ENCODE measurements at places on chromosomes 11 and 22.
A peak's percentile ranks its signal among the peaks of the same experiment; 100 is the strongest.

GRCh38 chr11:87767615-87768014 is 407.6 kb downstream of the RAB38 start:
- H3K27me3 ChIP-seq = peaks cover 7% of the 10 kb centered on the region
- no peaks in the 10 kb centered on the region for H3K36me3 ChIP-seq
- no peak overlapping the region for H3K4me3 ChIP-seq
- H3K27ac ChIP-seq = no peak overlapping the region
- H3K4me1 ChIP-seq = no peaks in the 10 kb centered on the region
- no peak for DNase-seq

- no peaks in the 10 kb centered on the region for H3K4me1 ChIP-seq
- DNase-seq = no peak
- no peak overlapping the region for H3K27ac ChIP-seq
- no peaks in the 10 kb centered on the region for H3K27me3 ChIP-seq
- peaks cover 31% of the 10 kb centered on the region for H3K36me3 ChIP-seq
Observed at GRCh38 chr11:9169595-9170295, 78.3 kb upstream of the SCUBE2 start.

- H3K4me3 ChIP-seq = no peak overlapping the region
- peaks cover 49% of the 10 kb centered on the region for H3K27me3 ChIP-seq
- H3K36me3 ChIP-seq = no peaks in the 10 kb centered on the region
- H3K27ac ChIP-seq = no peak overlapping the region
- H3K4me1 ChIP-seq = no peaks in the 10 kb centered on the region
Observed at GRCh38 chr11:64534391-64534801, 56.6 kb upstream of the SLC22A12 start.

GRCh38 chr11:100663583-100663982 is 23.5 kb upstream of the ARHGAP42 start:
- H3K4me3 ChIP-seq = no peak overlapping the region
- DNase-seq = no peak
- H3K36me3 ChIP-seq = no peaks in the 10 kb centered on the region
- H3K27me3 ChIP-seq = no peaks in the 10 kb centered on the region
- H3K27ac ChIP-seq = no peak overlapping the region

DNA sequence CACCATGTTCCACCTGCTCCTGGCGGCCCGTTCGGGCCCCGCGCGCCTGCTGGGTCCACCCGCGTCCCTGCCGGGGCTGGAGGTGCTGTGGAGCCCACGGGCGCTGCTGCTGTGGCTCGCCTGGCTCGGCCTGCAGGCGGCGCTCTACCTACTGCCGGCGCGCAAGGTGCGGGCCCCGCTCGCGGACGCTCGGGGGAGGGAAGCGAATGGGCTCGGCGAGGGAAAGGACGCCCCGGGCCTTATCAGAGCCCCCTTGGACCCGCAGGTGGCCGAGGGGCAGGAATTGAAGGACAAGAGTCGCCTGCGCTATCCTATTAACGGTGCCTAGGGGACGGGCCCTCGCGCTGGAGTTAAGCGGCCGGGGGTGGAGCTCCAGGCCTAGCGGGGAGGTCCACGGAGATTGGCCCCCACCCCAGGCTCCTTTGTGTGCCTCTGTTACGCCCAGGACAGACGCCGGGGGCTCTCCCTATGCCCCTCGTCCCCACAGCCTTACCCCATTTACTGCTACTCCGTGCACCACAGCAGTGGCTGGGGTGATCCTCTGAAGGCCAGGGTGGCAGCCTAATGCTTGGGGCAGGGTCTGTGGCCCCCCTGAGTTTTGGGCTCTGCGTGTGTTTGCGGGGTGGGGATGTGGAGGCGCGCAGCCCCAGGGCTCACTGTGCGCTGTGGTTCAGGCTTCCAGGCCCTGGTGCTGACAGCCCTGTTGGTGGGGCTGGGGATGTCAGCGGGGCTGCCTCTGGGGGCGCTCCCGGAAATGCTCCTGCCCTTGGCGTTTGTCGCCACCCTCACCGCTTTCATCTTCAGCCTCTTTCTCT is 1.1 kb downstream of the TM7SF2 start:
- H3K27me3 ChIP-seq = peaks cover 2% of the 10 kb centered on the region
- peak overlapping the region; percentile 95 for H3K4me3 ChIP-seq
- no peak for DNase-seq

DNA sequence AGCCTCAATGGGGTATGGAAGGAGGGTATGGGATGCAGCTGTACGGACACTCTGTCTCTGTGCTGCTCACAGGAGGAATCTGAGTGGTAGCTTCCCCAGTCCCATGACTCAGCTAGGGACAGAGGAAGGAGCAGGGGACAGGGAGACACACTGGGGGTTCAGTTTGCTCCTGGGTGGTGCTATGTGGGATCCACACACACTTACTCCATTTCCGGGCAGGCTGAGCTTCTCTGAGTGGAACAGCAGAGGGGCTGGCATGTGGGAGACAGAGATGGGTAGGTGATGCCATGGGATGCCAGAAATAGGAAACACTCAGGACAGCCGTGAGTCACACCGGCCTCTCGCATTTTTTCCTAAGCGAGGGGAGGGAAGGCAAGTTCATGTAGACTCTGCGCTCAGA is 59.2 kb upstream of the KIRREL3 start:
- H3K36me3 ChIP-seq = no peaks in the 10 kb centered on the region
- H3K27me3 ChIP-seq = peaks cover 45% of the 10 kb centered on the region
- H3K27ac ChIP-seq = no peak overlapping the region
- H3K4me3 ChIP-seq = no peak overlapping the region
- DNase-seq = no peak

- H3K36me3 ChIP-seq = no peaks in the 10 kb centered on the region
- no peak for DNase-seq
- H3K27ac ChIP-seq = peak overlapping the region; percentile 68
- H3K4me1 ChIP-seq = peaks cover 9% of the 10 kb centered on the region
- H3K27me3 ChIP-seq = no peaks in the 10 kb centered on the region
- no peak overlapping the region for H3K4me3 ChIP-seq
Observed at GRCh38 chr11:85694385-85694980, 8.5 kb upstream of the CCDC89 start.

DNA sequence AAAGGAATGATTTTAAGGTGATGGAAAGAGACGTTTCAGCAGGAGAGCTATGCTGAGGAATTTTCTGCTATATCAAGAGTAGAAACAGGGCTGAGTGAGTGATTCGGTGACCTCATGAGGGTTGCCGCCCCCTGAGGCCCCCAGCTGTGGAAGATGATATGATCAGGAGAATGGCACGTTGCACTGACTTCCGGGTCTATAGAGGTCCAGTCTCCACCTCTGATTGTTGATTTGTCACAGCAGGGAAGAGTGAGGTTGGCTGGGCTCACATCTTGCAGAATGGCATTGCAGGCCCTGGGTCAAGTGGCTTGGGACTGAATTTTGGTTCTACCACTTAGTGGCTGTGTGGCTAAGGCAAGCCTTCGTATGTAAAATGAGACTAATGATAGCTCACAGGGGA is 205.1 kb downstream of the SNX19 start:
- peaks cover 6% of the 10 kb centered on the region for H3K27me3 ChIP-seq
- no peak for DNase-seq
- no peak overlapping the region for H3K27ac ChIP-seq
- no peaks in the 10 kb centered on the region for H3K36me3 ChIP-seq
- H3K4me3 ChIP-seq = no peak overlapping the region
- peaks cover 8% of the 10 kb centered on the region for H3K4me1 ChIP-seq

DNA sequence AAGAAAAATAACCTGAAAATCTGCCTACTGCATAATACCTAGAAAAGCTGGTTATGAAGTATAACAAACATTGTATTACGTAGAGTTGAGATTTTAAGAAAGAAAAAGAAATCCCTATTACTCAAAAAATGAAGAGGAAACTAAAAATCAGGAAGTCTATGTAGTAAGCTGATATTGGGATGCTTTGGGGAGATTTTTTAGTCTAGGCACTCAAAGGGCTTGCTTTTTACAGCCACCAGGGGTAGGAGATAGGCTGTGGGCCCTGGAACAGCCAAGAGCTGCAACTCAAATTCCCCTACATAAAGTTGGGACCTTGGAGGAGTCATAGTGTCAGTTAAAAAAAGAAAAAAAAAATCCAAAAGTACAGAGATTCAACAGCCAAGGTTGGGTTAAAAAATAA is 90.4 kb downstream of the RELT start:
- DNase-seq = no peak
- peaks cover 12% of the 10 kb centered on the region for H3K4me1 ChIP-seq
- H3K36me3 ChIP-seq = peaks cover 2% of the 10 kb centered on the region

DNA sequence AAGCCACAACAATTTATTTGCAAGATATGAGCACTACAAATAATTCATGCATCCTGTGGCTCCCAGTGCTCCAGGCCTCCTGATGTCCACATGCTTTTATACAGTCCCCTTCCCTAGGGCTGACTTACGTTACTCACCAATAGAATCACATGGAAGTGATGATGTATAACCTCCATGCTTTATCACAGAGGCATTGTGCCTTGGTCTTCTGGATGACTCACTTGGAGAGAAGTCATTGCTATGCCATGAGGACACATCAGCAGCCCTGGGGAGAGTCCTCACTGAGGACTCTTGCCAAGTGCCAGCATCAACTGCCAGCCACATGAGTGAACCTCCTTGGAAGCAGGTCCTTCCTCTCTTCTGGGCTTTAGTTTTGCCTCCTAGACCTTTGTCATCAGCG is 22.0 kb upstream of the IGSF9B start:
- H3K27me3 ChIP-seq = peaks cover 92% of the 10 kb centered on the region
- no peak overlapping the region for H3K4me3 ChIP-seq
- no peaks in the 10 kb centered on the region for H3K4me1 ChIP-seq
- H3K27ac ChIP-seq = no peak overlapping the region
- no peak for DNase-seq

GRCh38 chr11:28738549-28738948 is 630.4 kb downstream of the METTL15 start:
- no peak overlapping the region for H3K4me3 ChIP-seq
- H3K27ac ChIP-seq = peak overlapping the region; percentile 70
- H3K27me3 ChIP-seq = no peaks in the 10 kb centered on the region
- H3K36me3 ChIP-seq = no peaks in the 10 kb centered on the region
- peaks cover 50% of the 10 kb centered on the region for H3K4me1 ChIP-seq

GRCh38 chr11:70671083-70671482 is 272.8 kb downstream of the CTTN start:
- H3K4me1 ChIP-seq = no peaks in the 10 kb centered on the region
- no peak overlapping the region for H3K4me3 ChIP-seq
- DNase-seq = no peak
- H3K36me3 ChIP-seq = no peaks in the 10 kb centered on the region
- H3K27me3 ChIP-seq = peaks cover 21% of the 10 kb centered on the region
- H3K27ac ChIP-seq = no peak overlapping the region

GRCh38 chr11:130068986-130069658 is 572 bp upstream of the APLP2 start:
- DNase-seq = no peak
- no peaks in the 10 kb centered on the region for H3K36me3 ChIP-seq
- H3K4me1 ChIP-seq = peaks cover 23% of the 10 kb centered on the region
- H3K27ac ChIP-seq = peak overlapping the region; percentile 94
- no peaks in the 10 kb centered on the region for H3K27me3 ChIP-seq

DNA sequence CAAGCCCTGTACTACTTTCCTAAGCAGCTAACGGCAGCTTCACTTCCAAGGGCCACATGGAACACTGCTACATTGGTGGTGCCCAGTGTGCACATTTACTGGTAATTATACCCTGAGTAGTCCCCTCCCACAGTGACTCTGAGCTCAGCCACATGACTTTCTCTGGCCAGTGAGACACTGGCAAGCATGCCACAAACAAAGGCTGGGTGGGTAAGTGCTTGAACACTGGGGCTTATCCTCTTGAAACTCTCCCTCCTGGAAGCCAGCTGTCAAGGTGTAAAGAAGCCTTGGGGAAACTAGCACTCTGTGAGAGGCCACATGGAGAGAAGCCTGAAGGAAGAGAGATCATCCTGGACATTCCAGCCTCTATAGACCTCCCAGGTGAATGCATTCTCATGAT is 54.4 kb upstream of the DRD2 start:
- no peaks in the 10 kb centered on the region for H3K36me3 ChIP-seq
- no peaks in the 10 kb centered on the region for H3K27me3 ChIP-seq
- no peak for DNase-seq

- no peak for DNase-seq
- H3K27ac ChIP-seq = no peak overlapping the region
- peaks cover 20% of the 10 kb centered on the region for H3K4me1 ChIP-seq
- H3K36me3 ChIP-seq = peaks cover 30% of the 10 kb centered on the region
Observed at GRCh38 chr22:29341849-29342127, 26.3 kb upstream of the RASL10A start.

- DNase-seq = no peak
- H3K27ac ChIP-seq = no peak overlapping the region
- peaks cover 2% of the 10 kb centered on the region for H3K4me1 ChIP-seq
- H3K4me3 ChIP-seq = no peak overlapping the region
- H3K36me3 ChIP-seq = no peaks in the 10 kb centered on the region
Observed at GRCh38 chr11:26928582-26928981, 65.3 kb upstream of the FIBIN start.

GRCh38 chr22:17938484-17938924 is 85.9 kb downstream of the MICAL3 start:
- H3K4me3 ChIP-seq = no peak overlapping the region
- no peaks in the 10 kb centered on the region for H3K27me3 ChIP-seq
- DNase-seq = no peak
- peaks cover 36% of the 10 kb centered on the region for H3K4me1 ChIP-seq
- peaks cover 11% of the 10 kb centered on the region for H3K36me3 ChIP-seq

DNA sequence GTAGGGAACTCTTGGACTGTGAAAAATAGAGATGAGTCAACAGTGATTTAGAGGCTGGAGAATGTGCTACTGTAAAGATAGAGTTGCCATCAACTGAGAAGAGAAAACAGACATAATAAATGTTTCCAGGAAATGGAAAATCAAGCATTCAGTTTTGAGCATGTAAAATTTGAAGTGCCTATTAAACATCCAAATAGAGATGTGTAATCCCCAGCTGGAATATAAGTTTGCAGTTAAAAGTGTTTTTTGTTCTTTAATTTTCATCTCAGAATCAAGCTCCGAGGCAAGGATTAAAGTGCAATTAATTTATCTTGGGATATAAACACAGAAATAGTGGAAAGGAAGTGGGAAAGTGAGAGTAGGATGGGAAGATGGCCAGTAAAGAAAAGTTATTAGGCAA is 666.0 kb upstream of the RAG2 start:
- no peak overlapping the region for H3K27ac ChIP-seq
- H3K27me3 ChIP-seq = no peaks in the 10 kb centered on the region
- no peak for DNase-seq
- H3K36me3 ChIP-seq = no peaks in the 10 kb centered on the region
- H3K4me1 ChIP-seq = no peaks in the 10 kb centered on the region

- peaks cover 19% of the 10 kb centered on the region for H3K4me1 ChIP-seq
- H3K27ac ChIP-seq = peak overlapping the region; percentile 57
- H3K36me3 ChIP-seq = no peaks in the 10 kb centered on the region
- H3K4me3 ChIP-seq = no peak overlapping the region
Observed at GRCh38 chr11:82930229-82930628, 28.7 kb downstream of the DDIAS start.

DNA sequence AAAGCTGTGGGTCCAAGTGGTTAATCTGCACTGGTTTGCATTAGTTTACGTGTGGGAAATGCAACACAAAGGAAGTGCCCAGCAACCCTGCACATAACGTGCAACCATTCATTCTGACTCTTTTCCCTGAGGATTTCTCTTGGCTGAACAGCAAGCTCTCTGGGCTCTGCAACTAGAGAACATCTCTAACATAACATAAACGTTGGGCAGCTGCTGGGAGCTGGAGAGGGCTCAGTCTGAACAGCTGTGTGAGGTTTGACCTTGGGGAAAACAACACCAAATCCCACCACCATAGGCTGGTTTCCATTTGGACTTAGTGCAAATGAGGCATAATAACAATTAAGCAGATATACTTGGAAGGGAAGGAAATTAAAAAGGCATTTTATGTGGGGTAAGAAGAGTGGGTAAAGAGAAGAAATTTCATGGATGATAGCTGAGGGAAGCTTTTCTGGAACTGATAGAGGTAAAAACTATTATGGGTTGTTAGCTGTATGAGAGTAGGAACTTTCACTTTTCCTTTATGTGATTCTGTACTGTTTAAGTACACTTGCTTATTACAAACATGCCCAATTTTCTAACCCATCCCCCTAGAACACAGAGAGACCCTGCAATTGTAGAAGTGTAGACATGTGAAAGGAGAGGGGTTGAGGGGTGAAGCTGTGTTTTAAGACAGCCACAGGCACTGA is 76.2 kb downstream of the SNX19 start:
- H3K36me3 ChIP-seq = peaks cover 2% of the 10 kb centered on the region
- H3K27me3 ChIP-seq = peaks cover 36% of the 10 kb centered on the region
- no peak for DNase-seq
- H3K27ac ChIP-seq = no peak overlapping the region

Data from mesothelial cell of epicardium (in vitro differentiated cells).